WTC11 (cell line): ENCODE measurements at places on chromosomes 12 and 14. TPM values are rescaled to one million over a fixed set of nuclear protein-coding genes. Genes with fewer than 3 reads are reported as not detected.

GRCh38 chr14:58243790-58244555 lies 670 bp upstream of the PSMA3 start:
- no peak for DNase-seq

- DNase-seq = no peak
These were observed 1081.5 kb downstream of the VRK1 start for GRCh38 chr14:97878727-97879126.

DNA sequence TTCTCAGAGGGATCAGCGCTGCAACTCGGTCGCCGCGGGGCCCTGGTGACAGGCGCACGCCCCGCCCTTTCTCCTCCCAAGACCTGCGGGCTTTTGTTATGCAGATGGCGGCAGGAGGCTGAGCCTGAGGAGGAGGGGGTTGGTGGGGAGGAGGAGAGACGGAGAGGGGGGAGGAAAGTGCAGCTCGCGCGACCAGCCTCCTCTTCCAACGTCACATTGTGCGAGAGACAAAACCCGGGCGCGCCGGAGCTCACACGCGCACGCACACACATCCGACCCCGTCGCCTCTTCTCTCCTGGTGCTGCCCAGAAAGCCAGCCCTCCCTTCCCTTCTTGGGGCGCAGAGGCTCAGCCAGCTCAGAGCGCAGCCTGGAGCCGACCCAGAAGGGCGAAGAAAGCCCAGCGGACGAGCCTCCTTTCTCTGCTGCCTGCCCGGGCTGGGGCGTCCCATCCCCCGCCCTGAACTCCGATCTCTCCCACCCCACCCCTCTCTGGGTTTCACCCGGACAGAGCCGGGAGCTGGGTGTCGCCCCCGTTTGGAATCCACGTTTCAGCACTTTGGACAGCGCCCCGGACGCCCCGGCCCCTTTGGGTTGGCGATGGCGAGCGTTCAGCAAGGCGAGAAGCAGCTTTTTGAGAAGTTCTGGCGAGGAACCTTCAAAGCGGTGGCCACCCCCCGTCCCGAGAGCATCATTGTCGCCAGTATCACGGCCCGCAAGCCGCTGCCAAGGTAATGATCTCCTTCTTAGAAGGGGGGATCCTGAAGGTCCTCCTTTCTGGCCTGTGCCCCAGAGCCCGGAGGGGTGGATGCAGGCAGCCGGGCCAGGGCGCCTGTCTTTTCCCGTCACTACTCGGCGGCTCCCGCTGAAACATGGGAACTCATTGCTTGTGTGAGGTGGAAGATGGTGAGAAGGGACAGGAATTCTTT lies at the start of gene SRRM4:
Gene SRRM4 (plus strand): TSS at position 257 of the 927 bp plus-strand sequence. CDS start 342 bp downstream, at position 599.
- DNase-seq = peak; percentile 92

DNA sequence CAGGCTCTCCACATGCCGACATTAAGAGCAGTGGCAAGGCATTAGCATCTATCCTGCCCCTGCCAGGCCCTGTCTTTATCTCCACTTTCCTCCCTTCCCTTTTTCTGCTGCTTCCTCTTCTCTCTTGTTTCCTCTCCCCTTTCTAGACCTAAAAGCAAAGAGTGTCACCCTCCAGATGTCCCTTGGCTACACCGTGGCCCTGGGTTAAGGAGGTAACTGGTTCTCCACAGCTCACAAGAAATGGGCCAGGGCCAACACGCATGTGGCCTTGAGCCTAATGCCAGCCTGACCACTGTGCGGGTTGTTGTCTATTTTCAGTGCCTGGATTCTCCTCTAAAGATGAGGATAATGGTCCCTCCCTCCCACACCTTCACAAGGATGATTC lies 41.7 kb upstream of the DDX11 start:
- DNase-seq = no peak

DNA sequence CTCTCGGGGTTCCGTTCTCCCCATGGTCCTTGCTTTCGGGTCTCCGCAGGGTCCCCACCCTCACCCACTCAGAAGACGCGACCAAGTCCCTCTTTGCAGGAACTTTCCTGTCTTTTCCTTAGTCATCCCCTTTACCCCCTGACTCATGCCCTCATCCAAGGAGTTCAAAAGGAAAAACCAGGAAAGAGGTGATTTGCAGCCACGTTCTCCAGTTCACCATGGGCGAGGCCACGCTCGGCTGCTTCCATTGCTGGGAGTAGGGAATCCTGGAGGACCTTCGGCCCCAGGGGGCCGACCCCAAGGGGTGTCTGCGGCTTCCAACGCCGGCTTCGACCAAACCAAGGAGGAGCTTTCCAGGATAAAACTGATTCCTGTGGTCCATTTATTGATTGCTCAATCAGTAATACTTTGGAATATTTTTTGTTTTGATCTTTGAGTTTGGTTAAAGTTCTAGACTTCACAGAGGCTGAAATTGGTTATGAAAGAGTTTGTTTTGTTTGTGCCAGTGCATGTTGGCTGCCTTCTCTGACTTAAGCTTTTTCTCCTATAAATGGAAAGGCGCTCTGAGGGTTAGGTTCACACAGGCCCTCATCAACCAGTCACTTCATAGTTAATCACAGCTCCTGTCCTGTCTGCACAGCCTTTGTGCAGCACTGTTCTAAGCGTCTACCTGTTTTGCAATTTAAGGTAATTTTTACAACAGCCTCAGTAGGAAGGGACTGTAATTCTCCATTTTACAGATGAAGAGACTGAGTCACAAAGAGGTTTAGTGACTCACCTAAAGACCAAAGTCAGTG lies 827 bp downstream of the ALDH2 start:
- DNase-seq = peak; percentile 47

GRCh38 chr12:1890119-1890703 lies 28.2 kb downstream of the CACNA2D4 start:
- DNase-seq = no peak

GRCh38 chr14:68598621-68599447 lies 194.0 kb downstream of the ZFP36L1 start:
- DNase-seq = no peak

GRCh38 chr14:24984846-24985589 lies 64.9 kb downstream of the STXBP6 start:
- DNase-seq = no peak

DNA sequence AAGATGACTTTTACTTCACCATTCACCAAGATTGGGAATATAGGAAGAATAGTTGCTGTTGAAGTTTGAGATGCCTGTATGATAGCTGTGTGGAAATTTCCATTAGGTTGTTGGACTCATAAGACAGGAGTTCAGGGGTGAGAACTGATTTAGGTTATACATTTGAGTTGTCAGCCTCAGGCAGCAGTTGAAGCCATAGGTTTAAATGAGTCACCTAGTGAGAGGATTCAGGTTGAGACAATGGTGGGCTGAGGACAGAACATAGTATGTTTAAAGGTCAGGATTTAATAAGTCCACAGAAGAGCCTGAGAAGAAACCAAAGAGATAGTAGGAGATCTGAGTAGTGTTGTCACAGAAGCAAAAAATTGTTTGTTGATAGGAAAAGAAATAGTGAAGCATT lies 63.6 kb upstream of the MON2 start:
- DNase-seq = no peak

- no peak for DNase-seq
These were observed 10.0 kb upstream of the CALCOCO1 start for GRCh38 chr12:53737093-53737808.

DNA sequence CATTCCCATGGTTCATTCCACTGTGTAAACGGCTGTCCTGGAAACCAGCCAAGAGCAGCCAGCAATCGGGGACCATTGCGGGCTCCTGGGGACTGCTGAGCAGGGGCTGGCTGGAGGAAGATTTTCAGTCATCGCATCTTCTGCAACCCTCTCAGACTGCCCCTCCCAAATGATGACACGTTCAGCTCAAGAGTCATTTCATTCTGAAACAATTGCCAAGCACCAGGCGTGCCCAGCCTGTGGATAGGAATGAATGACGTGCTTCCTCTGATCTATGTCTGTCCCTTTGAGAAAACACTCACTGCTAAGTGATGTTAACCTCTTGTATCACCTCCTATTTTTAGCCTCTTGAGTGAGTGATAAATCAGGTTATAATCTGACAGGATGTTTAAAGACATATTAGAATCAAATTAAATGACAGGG lies 62.0 kb downstream of the NDUFA12 start:
- DNase-seq = no peak

DNA sequence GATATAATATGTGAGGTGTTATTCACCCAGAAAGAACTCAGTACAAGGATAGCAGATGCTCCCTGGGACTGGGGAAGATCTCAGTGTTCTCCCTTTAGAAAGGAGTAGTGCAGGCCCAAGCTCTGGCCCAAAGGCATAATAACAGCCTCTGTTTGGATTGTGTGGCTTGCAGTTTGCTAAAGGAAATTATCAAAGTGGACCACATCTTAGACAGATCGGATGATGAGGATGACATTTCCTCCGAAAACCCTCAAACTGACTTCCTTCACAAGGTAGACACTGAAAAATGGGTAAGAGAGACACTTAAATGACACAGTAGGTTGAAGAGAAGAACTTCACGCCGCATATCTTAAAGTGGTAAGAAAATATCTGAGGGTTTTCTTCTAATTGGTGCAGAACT lies 26.1 kb downstream of the SMCO2 start:
- no peak for DNase-seq

GRCh38 chr14:95463171-95463901 lies 53.1 kb downstream of the SYNE3 start:
- no peak for DNase-seq

GRCh38 chr12:59055204-59055860 lies 135.0 kb upstream of the LRIG3 start:
- no peak for DNase-seq

DNA sequence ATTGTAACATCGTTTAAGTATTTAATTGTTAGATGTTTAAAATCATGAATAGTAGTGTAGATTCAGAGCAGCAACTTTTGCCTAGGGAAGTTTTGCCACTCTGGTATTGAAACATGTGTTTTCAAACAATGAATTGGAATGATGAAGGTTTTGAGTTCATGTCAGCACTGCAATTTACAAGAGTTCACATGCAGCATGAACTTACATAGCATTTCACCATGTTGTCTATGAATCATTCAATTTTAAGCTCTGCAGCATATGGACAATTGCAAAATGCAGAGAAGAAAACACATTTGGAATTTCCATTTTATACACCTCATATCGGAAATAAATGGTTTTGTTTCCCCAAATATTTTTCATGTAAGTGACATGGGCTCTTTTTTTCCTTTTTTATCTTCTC lies 170.7 kb upstream of the CDKN3 start:
- no peak for DNase-seq

DNA sequence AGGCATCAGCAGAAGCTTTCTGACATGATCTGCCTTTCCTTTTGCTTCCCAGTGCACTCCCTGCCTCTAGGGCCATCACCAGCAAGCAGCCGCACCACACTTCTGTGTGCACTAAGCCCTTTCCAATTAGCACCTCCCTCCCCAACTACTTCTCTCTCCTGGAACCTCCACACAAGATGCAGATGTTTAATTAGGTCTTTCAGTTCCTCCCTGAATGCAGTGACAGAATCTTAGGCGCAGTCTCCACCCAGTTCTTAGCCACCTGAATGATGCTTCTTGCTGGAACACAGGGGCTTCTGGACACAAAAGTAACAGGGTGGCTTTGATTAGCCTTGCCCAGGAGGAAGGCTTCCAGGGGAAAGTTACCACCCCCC lies 32.9 kb downstream of the NIN start:
- no peak for DNase-seq

DNA sequence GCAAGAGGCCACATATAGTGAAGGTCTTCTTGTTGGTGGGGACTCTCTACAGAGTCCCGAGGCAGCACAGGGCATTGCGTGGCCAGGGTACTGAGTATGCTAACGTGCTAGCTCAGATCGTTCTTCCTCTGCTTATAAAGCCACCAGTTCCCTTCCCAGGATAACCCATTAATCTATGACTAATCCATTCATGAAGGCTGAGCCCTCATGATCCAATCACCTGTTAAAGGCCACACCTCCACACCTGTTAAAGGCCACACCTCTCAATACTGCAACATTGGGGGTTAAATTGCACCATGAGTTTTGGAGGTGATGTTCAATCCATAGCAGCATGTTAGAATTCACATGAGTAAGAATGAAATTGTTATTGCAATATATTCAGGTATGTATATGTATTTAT lies 12.8 kb upstream of the YARS2 start:
- DNase-seq = no peak

- no peak for DNase-seq
These were observed 422.4 kb downstream of the RAD51B start for GRCh38 chr14:68241862-68242487.

GRCh38 chr14:59755409-59756135 lies 115.0 kb downstream of the RTN1 start:
- no peak for DNase-seq

- peak; percentile 62 for DNase-seq
These were observed 20.5 kb upstream of the GUCY2C start for GRCh38 chr12:14716848-14717444.

- no peak for DNase-seq
These were observed 137.4 kb downstream of the CALM1 start for GRCh38 chr14:90534091-90534837.

- peak; percentile 9 for DNase-seq
These were observed 40.8 kb downstream of the CCNK start for GRCh38 chr14:99522025-99522401.

DNA sequence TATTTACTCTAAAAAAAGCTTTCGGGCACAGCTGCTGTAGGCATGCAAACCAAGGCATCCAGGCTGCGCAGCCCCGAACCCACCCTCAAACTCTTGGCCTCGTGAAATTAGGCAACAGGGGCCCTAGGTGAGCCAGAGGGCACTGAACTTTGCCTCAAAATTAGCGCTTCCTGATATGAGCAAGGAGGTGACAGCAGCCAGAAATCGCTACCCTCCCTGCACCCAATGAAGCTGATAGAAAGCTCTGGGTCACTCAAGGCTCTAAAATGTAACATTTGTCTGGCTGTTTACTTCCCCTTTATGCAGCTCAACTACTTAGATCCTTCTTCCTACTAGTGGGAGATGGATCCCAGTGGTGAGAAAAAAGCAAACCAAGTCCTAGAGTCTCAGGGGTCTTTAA lies 61.8 kb downstream of the PITPNM2 start:
- DNase-seq = no peak

DNA sequence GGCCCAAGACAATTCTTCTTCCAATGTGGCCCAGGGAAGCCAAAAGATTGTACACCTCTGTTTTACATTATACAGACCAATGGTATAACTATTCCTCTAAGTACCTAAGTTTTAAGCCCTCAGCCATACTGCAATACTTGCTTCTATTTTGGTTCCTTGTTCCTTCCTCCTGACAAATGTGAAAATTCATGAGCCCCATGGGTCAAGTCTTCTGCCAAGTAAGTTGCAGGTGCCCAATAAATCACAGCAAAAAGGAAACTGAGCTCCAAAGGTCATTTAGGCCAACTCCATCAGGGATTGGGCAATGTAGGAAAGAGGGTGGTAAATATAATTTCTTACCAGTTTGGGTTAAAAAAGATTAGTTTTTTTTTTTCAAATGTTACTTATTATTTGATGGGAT lies 57.7 kb upstream of the NPFF start:
- DNase-seq = no peak

GRCh38 chr12:10563966-10564365 lies 49.4 kb downstream of the MAGOHB start:
- no peak for DNase-seq

- DNase-seq = no peak
These were observed 238.6 kb downstream of the ZFP36L1 start for GRCh38 chr14:68554231-68554630.

Gene GUCY2C
- 3.4 to 4.3 TPM (median 3.9 TPM) in 3 replicates for total RNA-seq

Gene DDN
- total RNA-seq = 0.33 to 0.55 TPM (median 0.50 TPM) in 3 replicates

Gene CALCOCO1
- total RNA-seq = 21.2 to 28.2 TPM (median 27.0 TPM) in 3 replicates

Gene OTOGL
- total RNA-seq = 0.39 to 0.62 TPM (median 0.55 TPM) in 3 replicates

Gene RNFT2
- 27.7 to 46.8 TPM (median 41.7 TPM) in 3 replicates for total RNA-seq

Gene PLCZ1
- total RNA-seq = not detected in 3 replicates

Gene PSMC6
- 74.7 to 96.4 TPM (median 89.1 TPM) in 3 replicates for total RNA-seq

Gene CTSG
- total RNA-seq = not detected in 3 replicates

Gene ACRBP
- 2.1 to 4.2 TPM (median 3.2 TPM) in 3 replicates for total RNA-seq

Gene ACYP1
- total RNA-seq = 22.4 to 26.6 TPM (median 23.0 TPM) in 3 replicates

Gene DTD2
- 16.7 to 18.5 TPM (median 17.9 TPM) in 3 replicates for total RNA-seq

Gene INHBE
- 3.2 to 5.0 TPM (median 3.3 TPM) in 3 replicates for total RNA-seq

Gene MAX
- total RNA-seq = 51.2 to 58.5 TPM (median 57.6 TPM) in 3 replicates

Gene SMCO2
- 0.32 to 0.71 TPM (median 0.52 TPM) in 3 replicates for total RNA-seq

Gene CD63
- total RNA-seq = 409 to 419 TPM (median 414 TPM) in 3 replicates
